ENCODE measurements at places on chromosomes 4 and X.
A peak's percentile ranks its signal among the peaks of the same experiment; 100 is the strongest.

GRCh38 chr4:12635629-12636028, 848.5 kb downstream of the RAB28 start:
- no peak for DNase-seq

DNA sequence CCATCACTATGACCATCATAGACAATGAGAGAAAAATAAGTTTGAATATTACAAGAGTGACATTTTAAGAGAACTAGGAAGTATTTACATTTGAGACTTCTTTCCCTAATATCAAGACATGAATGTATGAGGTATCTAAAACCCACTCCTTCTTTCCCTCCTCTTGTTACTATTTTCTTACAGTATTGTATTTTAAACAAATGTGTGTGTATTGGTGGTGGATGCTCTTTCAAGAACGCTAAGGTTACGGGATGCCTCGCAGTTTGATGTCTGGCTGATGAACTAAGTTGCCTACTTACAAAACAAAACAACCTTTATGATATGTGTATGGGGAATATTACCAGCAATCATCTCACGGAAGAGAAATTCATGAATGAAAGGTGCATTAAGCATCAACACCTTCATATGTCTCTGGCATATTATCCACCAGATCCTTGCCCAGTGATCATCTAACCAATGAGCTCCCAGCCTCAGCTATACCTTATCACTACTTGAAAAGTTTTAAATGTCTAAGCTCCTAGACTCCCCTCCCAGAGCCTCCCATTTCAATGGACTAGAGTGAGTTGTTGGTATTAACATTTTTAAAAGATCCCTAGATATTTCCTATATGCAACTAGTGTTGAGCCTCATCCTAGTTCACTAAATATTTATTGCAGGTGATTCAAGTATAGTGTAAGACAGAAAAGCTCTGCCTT, 10.6 kb downstream of the AREG start:
- no peak for DNase-seq

- no peak for DNase-seq
These were observed 9.8 kb upstream of the SLC2A9 start for GRCh38 chr4:10030972-10031667.

DNA sequence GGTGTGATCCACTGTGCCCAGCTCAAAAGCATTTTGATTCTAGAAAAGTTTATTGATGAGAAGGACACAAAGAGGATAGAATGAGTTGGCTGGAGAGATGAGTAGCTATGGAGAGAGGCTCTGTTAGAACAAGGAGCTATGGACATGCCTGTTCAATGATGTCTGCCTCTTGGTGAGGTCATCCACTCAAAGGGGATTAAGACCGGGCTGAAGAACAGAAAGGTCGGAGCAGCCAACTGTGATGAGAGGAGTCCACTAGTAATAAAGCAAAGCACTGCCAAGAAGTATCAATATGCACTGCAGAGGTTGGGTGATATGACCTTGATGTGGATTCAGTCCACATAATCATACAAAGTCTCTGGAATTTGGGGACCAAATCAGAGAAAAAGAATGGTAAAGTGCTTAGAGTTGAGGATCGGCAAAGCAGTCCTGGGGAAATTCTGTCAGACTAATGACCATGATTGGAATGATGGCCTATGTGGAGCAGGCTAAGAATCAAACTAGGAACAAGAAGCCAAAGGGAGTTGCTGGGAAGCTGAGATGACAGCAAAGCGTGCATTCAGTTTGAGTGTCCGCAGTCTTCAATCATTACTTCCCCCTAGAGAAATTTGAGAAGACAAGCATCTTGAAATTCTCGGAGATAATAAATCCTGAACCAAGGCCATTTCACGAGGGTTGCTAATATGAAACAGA, 55.7 kb upstream of the MMAA start:
- DNase-seq = no peak

GRCh38 chr4:154692304-154692818, 51.4 kb upstream of the LRAT start:
- DNase-seq = no peak

DNA sequence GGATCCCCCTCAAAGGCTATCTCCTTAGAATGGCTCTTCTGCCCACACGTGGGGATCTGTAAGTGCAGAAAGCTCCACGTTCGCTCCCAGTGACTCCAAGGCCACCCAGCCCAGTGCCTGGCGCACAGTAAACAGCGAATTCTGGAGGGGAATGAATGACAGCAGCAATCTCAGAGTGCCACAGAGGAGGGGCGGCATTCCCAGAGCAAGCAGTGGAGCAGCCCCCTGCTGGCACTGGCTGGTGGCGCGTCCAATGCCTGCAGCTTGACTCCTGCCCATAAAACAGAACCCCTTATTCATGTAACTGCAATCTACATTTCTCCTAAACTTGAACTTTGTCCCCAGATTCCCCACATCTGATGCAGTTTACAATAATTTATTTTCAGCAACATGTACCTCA, 6.9 kb upstream of the HELT start:
- peak; percentile 24 for DNase-seq

DNA sequence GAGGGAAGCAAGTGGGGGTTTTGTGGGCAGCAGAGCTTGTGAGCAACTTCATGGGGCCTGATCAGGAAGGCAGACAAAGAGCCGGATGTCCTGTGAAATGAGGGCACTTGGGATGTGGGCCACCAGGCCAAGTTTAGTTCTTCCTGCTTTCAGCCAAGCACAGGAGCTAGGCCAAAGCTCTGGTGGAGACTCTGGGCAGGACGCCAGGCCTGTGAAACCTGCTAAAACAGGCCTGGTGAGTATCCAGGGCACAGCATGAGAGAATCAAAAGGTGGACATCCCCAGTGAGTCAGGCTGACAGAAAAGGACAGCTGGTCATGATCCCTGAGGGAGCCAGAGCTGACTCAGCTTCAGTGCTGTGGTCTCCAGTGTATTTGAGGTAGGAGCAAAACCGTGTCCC, 95.7 kb downstream of the NPNT start:
- DNase-seq = peak; percentile 52

- DNase-seq = no peak
These were observed 59.0 kb downstream of the REELD1 start for GRCh38 chr4:146273204-146273901.

- no peak for DNase-seq
These were observed 105.0 kb downstream of the TBL1X start for GRCh38 chrX:9569876-9570301.

GRCh38 chrX:9676306-9676705, 89.3 kb downstream of the GPR143 start:
- DNase-seq = no peak

DNA sequence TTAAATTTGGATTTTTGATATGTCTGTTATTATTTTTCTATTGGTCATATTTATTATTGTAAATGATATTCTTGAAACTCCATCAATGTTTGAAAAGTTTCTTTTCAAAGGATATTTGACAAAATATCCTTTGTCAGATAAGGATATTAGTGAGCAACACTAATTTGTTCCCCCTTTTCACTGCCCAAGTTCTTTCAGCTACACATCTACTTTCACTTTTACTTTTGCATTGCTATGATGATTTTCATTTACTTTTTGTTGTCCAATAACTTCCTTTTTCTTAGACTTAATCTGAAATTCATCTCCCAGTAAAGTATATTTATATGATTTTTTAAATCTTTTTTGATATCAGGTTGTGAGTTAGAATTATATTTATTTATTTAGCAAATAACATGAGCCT, 542.3 kb upstream of the ADGRL3 start:
- peak; percentile 17 for DNase-seq

DNA sequence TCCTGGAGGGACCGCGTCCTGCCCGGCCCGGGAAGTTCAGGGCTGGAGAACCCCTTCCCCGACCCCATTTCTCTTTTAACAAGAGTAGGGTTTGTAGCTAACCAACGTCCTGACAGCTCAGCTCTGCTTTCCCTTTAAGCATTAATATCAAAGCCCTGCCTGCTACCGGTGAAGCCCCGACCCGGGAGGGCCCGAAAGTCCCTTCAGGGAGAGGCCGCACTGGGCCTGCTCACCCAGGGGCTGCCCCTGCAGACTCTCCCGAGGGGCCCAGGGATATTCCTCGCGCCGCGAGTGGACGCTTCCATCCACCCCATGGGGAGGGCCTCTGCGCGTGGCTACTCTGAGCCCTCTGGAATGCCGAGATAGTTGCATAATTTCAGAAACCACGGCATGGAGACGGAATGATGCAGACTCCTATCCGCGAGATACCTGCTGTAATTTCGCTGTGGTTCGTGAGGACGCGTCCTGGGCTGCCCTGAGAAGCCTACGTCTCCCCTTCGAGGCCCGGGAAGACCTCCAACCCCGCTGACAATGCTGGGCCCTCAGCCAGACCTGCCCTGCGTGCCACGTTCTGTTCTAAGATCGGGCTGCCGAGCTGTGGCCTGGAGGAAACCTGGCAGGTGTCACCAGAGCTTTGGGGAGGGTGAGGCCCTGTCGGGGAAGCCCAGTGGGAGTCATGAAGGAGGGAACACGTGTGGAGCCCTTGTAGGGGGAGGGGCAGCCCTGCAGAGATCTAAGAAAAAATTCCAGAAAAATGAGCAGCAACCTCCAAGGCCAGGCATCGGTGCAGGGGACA, 999 bp upstream of the CTBP1 start:
- peak; percentile 74 for DNase-seq

GRCh38 chr4:6504900-6505496, 32.6 kb upstream of the PPP2R2C start:
- no peak for DNase-seq

DNA sequence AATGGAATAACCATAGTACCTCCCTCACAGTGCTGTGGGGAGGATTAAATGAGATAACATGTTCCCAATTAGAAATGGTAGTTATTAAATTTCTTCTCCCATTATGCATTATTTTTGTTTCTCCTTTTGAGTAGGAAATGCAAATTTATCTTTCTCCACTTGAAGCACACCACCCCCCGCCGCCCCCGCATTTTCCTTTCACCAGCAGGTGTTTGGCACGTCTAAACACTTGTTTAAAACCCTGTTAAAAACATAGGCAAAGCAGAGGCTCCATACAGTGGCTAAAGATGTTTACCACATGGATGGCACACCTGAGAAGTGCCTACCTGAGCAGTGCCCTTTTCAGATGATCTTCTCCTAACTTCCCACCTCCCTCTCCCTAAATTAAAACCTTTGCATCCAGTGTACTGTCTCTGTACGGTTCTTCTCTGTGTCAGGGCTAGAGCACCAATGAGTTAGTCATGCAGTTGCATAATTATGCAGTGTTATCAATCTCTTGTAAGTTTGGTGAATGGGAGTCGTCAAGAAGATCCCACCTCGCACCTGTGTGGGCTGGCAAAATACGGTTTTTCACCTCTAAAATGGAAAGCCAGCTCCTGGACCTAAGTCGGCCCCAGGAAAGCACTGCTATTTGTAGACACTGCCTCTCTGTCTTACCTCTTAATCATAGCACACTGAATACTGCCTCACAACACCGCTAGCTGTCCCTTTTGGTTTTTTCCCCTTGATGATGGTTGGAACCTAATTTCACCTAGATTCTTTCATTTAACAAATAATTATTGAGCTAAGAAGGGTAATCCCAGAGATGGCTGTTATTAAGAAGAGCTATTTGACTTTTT, 122.0 kb downstream of the CT47B1 start:
- DNase-seq = no peak

DNA sequence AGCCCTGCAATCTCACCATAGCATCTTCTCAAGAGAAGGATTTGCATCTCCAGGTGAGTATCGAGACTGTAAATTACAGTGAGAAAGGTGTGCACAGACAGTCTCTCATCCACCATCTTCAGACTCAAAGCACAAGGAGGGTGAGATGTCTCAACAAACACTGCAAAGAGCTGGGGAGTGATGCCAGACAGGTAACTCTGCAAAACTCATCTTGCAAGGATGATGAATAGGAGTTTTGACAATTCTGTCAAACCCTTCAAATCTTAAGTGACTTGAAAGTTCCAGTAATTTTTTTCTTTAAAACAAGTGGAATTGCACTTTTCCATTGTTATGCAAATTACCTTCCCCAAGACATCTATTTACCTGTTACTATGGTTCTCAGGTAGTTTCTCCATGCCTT, 277.2 kb upstream of the VCX3A start:
- no peak for DNase-seq

DNA sequence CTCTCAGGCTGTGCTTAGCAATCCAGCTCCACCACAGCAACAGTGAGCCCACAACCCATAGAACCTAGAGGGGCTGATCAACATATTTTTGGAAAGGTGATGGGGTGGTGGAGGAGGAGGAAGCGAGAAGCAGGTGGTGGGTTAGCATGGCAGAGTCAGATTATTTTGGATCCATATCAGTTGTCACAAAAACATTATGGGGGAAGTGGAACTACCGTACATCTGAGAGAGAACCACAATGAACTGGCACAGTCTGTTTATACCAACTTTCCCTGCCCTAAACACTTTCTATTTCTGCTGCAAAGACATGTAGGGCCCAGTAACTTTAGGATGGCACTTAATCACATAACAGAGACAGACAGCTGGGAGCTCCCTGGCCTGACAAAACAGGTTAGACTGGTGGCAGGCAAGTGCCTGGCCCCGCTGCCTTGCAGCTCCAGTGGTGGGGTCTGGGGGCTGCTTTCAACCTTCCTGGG, 4.3 kb downstream of the SLC9A7 start:
- DNase-seq = no peak

- no peak for DNase-seq
These were observed 12.4 kb downstream of the ZDHHC9 start for GRCh38 chrX:129831091-129831885.

GRCh38 chr4:180688480-180688879, 1554.7 kb upstream of the TENM3 start:
- DNase-seq = peak; percentile 28

Data from iris pigment epithelial cell (primary cell).